Stimulated activated CD8-positive, alpha-beta memory T cell treated with anti-CD3 and anti-CD28 coated beads, Interleukin-7, amount 100 ng/mL, for 1 hour (primary cell): ENCODE measurements at places on chromosomes 12 and 14.

DNA sequence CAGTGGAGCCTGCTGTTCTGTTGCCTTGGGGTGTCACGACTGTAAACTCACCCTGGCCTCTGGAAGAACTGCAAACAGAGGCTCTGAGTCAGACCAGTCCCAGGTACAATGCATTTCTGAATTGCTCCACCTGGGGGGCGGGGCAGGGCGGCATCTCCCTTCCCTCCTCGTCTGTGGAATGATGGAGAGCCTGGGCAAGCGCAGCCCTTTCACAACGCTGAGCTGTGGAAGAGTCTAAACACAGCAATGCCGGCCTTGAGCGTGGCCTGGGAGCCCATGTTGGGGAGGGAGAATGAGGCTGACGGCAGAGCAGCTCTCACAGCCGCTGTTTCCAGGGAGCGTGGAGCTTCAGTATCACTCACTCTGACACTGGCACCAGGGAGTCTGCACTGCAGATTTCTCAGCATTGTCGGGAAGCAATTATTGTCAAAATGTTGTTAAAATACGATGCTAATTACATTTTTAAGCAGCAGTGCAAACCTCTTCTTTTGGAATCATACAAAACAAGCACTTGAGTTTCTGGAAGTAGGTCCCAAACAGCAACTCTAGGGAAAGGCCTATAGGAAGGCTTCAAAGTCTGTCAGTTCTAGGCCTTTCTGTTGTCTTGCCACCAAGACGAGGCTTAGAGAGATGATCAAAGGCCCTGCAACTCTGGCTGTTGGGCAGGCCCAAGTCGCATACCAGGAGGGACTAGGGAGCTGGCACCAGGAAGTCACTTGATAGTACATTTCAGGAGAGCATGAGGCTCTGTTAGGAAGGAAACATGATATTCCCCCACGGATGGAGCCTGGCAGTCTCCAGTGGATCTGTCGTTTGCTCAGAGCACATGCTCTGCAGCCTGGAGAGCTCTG is 244.0 kb upstream of the FKBP4 start:
- DNase-seq, result no peak

- DNase-seq, result no peak
Measured at GRCh38 chr14:33309106-33309505, 370.4 kb downstream of the NPAS3 start.

DNA sequence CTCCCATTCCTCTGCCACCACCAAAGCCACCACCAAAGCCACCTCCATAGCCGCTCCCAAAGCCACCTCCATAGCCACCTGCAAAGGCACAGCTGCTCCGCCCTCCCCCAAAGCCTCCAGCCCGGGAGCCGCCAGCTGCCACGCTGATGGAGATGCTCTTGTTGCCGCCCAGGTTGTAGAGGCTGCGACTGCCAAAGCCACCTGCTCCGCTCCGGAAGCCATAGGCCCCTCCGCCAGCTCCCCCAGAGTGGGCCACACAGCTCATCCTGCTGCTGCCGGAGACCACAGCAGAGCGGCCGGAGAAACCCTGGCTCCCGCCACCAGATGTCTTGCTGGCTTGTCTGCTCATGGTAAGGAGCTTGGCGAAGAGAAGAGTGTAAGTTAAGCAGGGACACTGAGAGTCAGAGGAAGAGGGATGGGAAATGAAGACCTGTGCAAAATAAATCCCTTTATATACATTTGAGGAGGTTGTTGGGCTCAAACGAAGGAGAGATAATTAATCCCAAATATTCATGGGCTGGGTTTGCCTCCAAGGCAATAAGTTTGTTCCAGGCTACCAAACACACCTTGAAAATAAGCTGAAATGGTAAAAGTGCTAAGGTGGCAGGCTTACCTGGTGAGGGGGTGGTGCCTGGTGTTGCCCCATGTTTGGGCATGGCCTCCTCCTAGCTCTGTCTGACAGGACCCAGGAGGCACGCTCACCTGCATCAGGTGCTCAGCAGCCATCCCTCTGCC is at the start of gene KRT3:
Gene KRT3, minus strand, starts transcription at position 424 of the 735 bp plus-strand sequence. Its CDS starts 75 bp downstream, at position 349.
- no peak for DNase-seq

DNA sequence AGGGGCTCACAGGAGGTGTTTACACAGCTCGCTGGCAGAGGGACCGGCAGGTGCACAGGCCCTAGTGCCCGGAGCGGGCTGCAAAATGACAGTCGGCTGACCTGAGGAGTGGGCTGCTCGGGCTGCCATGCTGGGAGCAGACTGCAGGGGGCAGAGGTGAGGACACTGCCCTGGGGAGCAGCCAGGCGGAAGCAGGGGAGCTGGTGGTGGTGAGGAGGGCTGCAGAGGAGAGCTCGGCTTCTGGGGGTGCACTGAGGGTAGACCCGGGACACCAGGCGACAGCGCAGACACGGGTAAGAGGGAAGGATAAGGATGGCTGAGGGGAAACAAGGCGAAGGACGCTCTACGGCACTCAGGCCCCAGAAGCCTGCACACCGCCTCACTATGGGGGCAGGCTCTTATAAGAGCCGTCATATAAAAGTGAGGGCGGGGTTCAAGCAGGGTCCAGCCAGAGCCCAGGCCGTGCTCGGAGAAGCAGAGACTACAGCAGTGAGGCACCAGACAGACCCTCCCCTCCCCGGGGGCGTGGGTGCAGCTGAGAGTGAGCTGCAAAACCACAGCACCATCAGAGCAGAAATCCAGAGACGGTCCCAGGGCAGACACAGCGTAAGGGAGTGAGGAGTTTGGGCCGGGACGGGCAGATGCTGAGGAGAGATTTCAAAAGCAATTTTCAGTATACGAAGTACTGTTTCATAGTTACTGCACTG is 62.5 kb downstream of the CCDC88C start:
- DNase-seq, result no peak
